ENCODE measurements at places on chromosomes 1 and 21.
A peak's percentile ranks its signal among the peaks of the same experiment; 100 is the strongest.

DNA sequence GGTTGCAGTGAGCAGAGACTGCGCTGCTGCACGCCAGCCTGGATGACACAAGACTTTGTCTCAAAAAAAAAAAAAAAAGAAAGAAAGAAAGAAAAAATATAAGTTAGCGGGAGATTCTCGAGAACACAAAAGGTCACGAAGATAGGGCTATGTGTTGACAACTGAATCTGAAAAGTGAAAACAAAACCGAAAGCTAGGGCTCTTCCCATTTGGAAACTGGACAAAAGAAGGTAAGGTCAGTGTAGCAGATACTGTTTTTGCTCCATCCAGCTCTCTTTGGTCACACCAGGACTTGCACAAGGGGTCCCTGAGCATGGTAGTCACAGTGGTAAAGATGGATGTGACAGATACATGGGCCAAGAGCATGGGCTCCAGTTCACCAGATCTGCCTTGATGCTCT is 60.4 kb upstream of the MAP10 start:
- no peak for DNase-seq

GRCh38 chr1:105830571-105831146 is 1225.8 kb upstream of the PRMT6 start:
- DNase-seq = no peak

DNA sequence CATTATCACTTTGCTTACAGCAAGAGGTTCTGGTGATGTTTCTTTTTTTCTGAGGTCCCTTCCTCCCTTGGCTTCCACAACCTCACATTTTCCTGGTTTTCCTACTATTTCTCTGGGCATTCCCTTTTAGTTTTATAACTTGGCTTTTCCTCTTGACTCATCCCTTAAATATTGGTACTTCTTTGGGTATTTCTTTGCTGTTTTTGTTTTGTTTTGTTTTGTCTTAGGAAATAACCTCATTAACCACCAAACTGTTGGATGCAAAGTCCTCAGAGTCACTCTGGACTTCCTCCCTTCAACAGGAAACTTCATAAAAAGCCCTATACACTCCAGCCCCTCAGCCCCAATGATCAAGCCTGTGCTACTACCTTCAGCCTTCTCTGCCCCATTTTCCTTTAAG is 211.1 kb downstream of the DUSP10 start:
- no peak for DNase-seq

GRCh38 chr21:35864039-35864438 is 196.3 kb downstream of the SETD4 start:
- DNase-seq = no peak

DNA sequence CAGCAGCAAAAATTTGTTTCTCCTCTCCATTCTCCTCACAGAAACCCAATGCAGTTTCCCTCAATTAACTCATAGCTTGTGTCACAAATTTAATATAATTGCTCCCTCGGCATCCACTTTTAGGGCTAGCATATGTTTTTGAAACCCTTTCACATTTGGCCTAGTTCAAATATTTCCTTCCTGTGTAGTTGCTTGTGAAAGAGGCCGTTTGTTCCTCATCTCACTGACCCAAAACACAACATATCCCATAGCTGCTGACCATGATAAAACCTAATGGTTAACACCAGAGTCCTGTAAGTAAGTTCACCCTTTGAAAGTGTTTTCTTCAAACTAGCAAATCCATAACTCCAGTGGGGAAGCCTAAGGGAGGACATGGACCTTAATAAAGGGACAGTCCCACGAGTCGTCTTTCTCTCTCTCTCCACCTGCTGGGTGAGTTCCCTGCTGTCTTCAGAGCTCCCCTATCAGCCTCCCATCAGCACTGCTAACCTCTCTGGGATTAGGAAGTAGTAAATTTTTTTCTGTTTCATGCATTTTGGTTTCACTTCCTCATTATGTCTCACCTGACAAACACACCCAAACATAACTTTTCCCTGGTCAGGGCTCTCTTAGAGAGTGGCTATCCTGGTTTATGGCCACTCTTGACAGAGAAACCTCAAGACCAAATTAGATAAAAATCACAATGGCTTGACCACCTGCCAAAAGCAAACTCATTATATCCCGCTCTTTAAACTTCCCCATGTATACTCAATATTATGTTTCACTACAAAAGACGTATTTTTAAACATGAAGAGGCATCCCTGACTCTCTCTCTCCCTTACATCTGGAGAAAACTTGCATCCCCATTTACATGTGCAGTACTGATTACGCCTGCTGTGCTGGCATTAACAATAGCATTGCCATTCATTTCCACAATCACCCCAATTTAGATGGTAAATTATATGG is 177.7 kb upstream of the HP1BP3 start:
- DNase-seq = peak; percentile 53

DNA sequence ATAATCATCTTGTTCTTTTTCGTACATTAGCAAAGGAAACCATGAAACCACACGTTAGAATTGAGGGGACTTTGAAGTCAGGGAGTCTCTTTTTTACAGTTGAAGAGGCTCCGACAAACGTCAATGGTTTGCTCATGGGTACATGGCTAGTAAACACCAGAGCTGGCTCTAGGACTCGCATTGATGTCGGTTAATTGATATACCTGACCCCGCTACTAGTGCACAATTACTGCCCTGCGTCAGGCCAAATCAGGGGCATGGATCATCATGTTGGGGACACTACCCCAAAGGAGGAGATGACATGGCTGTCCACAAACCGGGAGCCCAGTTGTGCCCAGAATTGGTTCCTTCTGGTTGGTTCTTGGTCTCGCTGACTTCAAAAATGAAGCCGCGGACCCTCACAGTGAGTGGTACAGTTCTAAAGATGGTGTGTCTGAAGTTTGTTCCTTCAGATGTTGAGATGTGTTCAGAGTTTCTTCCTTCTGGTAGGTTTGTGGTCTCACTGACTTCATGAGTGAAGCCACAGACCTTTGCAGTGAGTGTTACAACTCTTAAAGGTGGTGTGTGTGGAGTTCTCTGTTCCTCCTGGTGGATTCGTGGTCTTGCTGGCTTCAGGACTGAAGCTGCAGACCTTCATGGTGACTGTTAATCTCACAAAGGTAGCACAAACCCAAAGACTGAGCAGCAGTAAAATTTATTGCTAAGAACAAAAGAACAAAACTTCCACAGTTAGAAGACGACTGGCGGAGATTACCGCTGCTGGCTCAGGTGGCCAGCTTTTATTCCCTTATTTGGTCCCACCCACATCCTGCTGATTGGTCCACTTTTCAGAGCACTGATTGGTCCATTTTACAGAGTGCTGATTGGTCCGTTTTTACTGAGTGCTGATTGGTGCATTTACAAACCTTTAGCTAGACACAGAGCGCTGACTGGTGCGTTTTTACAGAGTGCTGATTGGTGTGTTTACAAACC is 126.9 kb upstream of the ERRFI1 start:
- no peak for DNase-seq

GRCh38 chr1:47713975-47714767 is 276.3 kb downstream of the FOXD2 start:
- DNase-seq = no peak

- DNase-seq = no peak
Measured at GRCh38 chr1:225891229-225891972, 2.5 kb upstream of the LEFTY1 start.

DNA sequence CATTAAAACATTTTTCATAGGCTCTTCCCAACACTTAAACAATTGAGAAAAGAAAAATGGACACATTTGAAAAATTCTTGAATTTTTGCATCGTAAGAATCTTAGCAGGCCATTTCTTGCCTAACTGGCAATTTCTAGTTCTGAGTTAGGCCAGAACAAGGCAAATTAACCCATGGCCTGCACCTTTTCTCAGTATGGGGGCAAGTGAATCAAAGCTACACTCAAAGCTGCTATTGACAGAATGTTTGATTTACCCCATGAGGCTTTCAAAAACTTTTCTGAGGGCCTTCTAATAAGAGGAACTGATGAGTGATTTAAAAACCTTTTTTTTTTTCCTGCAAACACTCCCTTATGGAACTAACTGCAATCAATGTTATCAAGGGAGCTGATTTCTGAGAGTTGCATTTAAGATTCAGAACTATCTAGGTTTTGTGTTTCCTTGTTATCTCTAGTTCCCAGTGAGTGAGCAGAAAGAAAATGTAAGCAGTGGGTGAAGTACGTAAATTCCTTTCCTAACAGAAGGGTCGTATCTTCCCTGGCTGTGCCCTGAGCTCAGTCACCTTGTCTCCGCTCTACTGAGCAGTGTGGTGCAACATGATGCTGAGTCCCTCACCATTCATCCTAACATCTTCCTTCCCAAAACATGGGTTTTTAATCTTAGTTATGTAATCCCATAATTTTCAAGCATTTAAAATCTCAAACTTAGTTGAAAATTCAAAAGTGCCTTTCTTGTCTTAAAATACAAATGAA is 353.7 kb downstream of the DPYD start:
- DNase-seq = no peak

DNA sequence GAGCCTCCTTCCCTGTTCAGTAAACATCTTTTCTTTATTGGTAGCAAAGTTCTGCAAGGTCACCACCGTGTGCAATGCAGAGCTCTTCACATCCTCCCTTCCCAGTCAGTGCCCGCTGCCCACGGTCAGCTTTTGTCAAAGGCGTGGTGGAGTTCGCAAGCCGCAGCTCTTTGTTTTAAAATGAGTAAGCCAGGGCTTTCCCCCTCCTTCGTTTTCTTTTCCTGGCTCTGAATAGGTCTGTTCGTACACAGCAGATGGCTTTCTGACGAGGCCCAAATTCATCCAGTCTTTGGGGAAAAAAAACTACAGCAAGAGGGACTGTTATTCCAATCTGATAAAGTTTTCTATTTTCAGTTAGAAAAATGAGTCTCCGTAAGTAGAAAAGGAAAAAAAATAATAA is 153.2 kb downstream of the LRIG2 start:
- no peak for DNase-seq

GRCh38 chr21:31873696-31874599 is 1.1 kb downstream of the HUNK start:
- DNase-seq = no peak

DNA sequence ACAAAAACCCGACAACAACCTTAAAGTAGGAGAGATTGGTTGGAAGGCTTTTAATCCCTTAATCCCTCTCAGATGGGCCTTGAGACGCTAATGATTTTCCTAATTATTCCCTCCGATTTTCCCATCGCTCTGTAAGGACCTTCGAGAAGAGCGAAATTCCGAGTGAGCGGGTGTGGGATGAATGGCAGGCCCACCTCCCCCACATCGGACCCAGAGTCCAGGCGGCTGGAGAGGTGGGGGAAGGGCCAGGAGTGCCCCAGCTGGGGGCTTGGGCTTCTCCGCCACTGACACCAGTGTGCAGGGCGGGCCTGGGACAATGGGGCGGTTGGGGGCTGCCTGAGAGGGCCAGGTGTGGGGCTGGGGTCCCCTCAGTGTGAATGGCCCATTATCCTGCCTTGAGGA is 23.4 kb downstream of the RHBG start:
- no peak for DNase-seq

DNA sequence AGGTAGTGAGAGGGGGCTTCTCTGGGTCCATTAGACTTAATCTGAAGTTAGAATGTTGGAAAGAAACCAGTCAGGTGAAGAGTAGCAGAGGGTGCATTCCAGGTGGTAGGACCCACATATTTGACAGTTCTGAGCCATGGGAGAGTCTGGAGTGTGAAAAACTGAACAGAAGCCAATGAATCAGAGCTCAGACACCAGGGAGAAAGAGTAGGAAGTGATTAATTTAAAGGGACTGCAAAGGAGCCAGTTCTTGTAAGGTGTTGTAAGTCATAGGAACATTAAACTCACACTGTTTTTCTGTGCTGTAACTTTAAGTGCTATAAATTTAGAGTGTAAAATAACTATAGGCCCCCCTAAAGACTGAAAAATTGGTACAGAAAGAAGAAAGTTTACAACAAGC is 5.9 kb upstream of the DHX9 start:
- DNase-seq = no peak

- DNase-seq = no peak
Measured at GRCh38 chr1:47682786-47683350, 245.0 kb downstream of the FOXD2 start.

DNA sequence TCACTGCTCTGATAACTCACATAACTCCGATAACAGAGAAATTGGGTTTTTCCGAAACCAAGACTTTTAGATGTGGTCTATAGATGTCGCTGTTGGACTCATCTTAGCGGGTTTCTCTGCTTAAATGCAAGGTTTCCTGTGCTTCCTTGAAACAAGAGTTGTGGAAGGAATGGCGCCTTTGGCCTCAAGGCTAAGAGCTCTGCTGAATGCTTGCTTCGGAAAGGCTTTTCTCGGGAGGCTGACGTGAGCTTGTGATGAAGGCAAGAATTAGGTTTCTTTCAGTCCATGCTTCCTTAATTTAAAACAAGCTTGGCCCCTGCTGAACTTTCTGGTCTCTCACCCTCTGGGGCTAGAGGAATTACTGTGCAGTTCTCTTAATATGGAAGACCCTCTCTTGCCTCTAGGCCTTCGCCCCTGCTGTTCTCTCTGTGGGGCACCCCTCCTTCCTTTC is 113.5 kb downstream of the MAP3K21 start:
- DNase-seq = peak; percentile 55

GRCh38 chr1:153945131-153945794 is 1.3 kb downstream of the DENND4B start:
- no peak for DNase-seq

DNA sequence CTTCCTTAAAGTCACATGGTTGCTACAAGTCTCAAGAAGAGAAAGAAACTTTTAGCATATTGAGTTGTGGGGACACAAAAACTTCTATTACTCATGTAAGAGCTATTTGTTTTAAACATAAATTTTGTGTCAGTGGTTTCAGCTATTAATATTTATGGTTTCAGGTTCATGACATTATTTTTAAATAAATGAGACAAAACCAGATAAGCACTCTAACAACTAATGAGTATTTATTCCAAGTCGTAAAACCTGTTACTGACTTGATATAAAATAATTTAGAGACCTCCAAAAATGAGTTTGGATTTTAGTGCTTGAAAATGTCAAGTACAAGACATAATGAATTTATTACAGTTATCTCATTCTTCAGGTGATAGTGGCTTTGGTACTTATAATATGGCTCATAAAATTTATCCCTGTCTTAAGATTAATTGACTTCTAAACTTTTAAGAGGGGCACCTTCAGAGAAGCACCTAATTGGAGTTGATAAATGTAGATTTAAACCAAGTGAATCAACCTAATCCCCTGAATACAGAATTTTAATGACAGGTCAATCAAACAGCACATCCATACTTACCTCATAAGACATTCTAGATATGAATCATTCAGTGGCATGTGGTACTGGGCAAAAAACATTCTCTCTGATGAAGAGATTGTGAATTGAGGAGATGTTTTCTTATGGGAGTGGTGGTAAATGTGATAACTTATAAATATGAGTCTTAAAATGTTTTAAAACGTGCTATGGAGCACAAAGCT is 167.7 kb upstream of the PTGFR start:
- no peak for DNase-seq

DNA sequence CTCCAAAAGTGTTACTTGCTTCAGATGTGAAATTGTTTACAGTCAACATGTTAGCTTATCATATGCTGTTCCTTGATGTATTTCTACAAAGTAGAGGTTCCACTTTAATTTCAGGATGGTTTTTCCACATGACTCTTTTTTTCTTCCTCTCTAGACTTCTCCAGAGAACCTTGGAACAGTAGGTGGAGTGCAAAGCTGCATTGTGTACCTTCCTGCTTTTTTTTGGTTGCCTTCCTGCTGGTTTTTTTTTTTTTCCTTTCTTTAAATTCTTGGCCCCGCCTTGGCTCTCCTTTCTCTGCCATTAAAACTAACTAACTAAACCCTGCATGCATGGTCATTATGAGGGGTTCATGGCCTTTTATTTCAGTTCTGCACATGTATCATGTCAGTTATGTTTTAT is 48.2 kb upstream of the RCC1 start:
- no peak for DNase-seq
